ENCODE measurements at places on chromosomes 7 and 10.

DNA sequence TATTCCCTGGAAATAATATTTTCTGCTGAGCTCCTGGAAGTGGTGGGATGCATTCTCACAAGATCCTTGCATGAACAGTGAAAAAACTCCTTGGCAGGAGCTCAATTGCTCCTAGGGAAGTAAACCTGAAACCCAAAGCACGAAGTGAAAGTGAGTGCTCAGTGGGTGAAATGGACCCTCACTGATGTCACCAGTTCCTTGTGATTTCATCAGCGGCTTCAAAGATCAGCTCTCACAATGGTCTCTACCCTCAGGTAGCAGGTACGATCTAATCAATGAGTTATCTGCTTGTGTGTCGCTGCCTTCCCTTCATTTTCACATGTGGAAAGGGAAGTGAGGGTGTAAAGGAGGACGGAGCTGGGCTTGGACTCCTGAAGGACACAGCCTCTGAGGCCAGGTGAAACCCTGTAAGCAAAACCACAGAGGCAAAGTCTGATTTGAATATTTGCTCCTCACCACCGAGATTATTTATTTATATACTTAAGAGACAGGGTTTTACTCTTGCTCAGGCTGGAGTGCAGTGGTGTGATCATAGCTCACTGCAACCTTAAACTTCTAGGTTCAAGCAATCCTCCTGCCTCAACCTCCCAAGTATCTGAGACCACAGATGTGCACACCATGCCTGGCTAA, 255.4 kb upstream of the LYZL1 start:
- no peak for DNase-seq

GRCh38 chr10:92544296-92544695, 29.6 kb downstream of the IDE start:
- DNase-seq: no peak

DNA sequence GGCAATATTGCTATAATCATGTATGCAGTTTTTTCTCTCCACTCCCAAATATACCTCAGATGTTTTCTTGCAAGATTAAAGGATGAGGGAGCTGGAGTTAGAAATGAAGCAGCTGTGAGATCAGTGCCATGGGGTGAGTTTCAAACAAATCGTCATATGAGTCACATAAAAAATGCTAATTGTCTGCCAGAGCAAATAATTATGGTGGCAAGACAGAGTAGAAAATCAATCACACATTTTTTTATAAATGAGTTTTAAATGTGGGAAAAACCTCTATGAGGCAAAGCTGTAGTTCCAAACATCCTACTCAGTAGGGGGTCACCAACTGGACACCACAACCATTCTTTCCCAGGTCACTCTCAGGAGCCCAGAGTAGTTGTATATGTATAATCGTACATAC, 55.3 kb downstream of the CH25H start:
- no peak for DNase-seq

GRCh38 chr7:108135446-108136190, 5.5 kb upstream of the LAMB4 start:
- DNase-seq: peak; percentile 33

DNA sequence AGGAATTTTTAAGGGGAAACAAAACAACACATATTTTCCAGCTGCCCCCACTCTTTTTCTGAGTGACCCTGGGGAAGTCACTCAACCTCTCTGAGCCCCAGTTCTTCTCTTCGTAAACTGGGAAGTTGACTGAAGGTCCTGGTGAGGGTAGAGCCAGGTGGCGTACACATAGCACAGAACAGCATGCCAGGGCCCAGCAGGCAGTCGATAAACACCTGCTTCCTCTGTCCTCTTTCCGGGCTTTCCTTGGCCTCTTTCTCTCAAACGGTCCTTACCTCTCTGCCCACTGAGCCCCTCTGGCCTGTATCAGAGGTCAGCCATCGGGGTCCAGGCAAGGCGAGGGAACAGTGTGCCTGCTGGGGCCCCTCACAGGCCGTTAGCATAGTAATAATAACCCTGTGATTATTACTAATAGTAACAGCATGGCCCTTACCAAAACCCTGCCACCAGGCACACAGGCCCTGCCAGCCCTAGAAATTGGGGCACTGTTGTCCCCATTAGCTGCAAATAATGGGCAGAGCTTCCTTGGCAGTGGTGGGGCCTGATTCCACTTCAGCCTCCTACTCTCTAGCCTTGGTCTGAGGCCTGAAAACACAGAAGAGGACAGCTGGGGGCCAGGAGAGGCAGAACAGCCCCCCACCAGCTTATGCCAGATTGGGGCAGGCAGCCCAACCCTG, 37.3 kb upstream of the SLC29A3 start:
- no peak for DNase-seq

- no peak for DNase-seq
These were observed 170.1 kb downstream of the ARHGAP12 start for GRCh38 chr10:31758495-31758894.

- no peak for DNase-seq
These were observed 124.0 kb downstream of the SRPK2 start for GRCh38 chr7:105264707-105265106.
